ENCODE measurements at places on chromosomes 11 and 22.

DNA sequence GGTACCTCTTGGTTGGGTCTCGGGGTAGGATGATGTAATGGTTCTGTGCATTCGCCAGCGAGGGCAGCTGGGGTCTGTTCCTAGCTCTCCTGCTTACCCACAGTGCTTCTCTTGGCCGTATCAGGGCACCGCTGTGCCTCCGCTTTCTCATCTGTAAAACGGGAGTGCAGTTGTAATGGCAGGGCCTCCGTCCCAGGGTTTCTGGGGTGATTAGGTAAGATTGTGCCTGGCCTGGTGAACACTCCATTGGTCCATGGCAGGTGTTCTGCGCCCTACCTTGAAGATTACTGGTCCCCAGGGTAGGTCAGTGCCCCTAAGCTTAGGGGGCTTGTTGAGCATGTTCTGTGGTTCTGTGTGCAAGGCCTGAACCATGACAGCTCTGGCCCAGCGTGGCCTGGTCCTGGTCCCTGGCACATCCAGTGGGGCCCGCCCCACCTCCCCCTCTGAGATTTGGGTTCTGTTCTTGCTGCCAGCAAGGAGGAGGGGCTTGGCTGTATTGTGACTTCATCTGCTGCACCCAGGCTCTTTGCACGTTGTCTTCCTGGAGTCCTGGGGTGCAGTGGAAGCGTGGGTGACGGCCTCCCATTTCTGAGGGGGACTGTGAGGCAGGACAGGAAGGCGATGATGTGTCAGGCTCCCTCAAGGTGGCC lies 4.9 kb downstream of the MYRF start:
- DNase-seq = no peak

GRCh38 chr11:114606003-114606801 lies 10.6 kb upstream of the NXPE4 start:
- no peak for DNase-seq

DNA sequence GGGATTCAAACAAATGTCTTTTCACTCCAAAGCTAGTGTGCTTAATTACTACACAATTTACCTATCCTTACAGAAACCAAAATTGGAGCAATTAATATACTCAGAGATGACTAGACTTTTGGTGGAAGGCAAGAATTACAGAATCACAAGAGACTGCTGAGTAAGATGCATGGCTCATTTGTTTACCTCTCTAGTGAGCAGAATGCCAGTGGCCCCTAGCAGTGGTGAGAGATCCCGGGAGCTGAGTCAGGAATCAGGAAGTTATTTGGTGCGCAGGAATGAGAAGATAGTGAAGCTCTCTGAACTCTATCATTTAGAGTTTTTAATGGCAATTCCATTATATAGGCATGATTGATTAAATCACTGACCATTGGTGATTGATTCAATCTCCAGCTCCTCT lies 188.9 kb upstream of the SESN3 start:
- no peak for DNase-seq

GRCh38 chr22:49933236-49934159 lies 15.1 kb downstream of the CRELD2 start:
- no peak for DNase-seq

DNA sequence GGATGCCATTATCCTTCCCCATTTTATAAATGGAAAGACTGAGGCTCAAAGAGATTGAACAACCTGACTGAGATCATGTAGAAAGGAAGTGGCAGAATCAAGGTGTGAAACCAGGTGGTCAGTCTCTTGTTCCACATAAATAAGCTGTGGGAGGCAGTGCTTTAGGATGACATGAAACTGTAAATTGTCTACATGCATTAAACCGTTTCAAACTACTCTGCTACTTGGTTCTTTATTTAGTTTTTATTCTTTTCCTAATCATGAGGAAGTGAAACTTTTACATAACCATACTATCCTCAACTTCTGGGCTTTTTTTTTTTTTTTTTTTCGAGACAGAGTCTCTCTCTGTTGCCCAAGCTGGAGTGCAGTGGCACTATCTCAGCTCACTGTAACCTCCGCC lies 34.9 kb downstream of the CADM1 start:
- no peak for DNase-seq

- no peak for DNase-seq
These were observed 5.5 kb downstream of the CATSPER1 start for GRCh38 chr11:66020618-66021357.

DNA sequence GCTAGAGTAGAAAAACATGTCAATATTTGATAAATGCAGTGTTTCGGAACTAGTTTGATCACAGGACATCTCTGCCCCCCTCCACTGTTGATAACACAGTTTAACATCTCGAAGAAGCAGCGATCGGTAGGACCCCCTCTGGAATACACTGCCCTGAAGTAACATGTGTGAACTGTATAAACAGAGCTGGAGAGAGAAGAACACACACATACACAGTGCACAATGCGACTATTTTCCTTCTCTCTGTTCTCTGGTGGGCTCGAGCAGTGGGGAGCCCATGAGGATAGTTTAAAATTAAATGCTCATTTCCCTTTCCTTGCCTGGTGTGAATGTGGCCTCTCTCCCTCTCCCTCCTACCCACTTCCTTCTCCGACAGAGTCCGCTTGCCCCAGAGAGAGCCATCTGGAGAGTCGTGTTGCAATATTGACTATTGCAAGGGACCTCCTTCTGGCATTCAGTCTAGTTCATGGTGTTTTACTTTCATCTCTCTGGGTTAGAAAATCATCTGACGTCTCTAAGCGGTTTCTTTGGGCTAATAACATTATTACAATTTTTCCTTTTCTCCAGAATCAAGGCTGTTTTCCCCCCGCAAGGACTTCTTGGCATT lies 51.6 kb upstream of the BARX2 start:
- no peak for DNase-seq

DNA sequence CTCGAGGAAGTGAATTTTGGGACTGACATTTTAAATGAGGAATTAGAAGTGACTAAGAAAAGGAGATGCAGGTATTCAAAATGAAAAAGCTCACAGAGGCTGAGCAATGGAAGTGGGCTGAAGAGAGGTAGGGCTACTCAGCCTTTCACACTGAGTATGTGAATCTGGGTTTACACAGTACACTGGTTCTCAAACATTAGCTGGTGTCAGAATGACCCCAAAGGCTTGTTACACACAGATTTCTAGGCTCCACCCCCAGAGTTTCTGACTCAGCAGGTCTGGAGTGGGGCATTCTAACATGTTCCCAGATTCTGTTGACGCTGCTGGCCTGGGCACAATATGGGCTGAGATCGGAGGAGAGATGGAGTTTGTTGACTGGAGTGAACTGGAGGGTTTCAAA lies 32.8 kb downstream of the CADM1 start:
- no peak for DNase-seq

DNA sequence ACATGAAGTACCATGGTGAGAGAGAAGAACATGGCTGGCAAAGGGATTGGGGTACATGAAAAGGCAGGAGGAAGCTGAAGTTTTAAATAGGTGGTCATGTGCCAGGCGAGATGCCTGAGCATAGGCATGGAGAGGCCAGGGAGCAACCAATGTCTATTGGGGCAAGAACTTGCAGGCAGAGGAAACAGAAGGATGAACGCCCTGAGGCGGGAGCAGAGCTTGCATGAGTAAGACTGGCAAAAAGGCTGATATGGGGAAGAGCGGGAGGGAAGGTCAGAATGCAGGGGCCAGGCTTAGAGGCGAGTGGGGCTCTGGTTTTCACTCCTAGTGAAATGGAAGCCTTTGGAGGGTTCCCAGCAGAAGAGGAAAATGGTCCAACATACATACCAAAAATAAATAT lies 52.5 kb upstream of the VSTM5 start:
- no peak for DNase-seq

DNA sequence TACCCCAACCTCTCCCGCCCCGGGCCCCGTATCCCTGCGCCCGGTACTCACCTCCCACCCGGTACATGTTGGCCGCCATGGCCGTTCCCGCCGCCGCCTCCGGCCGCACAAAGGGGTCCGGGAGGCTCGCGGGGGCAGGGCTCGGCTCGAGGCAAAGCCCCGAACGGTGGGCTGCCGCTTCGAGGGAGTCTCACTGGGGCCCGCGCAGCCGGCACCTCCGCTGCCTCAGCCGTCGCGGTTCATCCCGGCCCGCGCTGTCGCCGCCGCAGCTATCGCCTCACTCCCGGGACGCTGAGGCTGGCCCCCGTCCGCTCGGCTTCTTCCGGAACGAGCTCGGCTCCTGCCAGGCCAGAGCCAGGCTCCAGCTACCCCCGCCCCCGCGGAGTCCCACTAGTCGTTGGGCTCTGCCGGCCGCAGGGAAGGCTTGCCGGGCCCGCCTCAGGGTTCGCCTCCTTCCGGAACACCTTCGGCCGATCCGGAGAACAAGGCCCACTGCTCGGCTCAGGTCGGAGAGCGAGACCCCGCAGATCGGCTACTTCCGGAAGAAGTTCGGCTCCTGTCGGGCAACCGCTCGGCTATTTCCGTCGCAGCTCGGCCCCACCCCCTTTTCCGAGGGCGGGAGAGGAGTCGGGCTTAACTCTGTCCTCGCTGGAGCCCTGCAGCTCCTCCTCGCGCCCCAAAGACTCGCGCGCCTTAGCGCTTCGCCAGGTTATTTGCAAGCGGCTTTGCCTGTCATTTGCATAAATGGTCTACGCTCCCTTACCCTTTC lies at the start of gene MTA2:
Gene MTA2, minus strand, starts transcription at position 494 of the 769 bp plus-strand sequence. Its CDS starts 415 bp downstream, at position 79.
- DNase-seq = peak; percentile 97

DNA sequence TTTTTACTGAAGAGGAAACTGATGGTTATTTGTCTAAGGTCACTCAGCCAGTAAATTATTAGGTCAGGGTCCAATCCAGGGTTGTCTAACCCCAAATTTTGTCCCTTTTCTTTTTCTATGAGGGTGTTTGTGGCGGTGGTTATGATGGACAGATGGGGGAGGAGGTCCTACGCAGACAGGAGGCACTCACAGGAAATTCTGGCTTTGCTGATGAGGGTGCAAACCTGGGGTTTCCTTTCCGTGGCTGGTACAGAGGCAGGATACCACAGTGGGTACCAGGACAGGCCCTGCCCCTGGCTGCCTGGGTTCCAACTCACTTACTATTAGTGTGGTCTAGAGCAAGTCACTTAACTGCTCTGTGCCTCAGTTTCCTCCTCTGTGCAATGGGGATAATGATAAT lies 91.0 kb downstream of the RRM1 start:
- no peak for DNase-seq
